NCI-H1105 treated with DMSO at 0.1 percent for 48 hours (cell line): ENCODE measurements at places on chromosomes 2 and 18.

- no peak for DNase-seq
Measured at GRCh38 chr18:78612801-78613200, 366.8 kb upstream of the SALL3 start.

GRCh38 chr2:17962876-17963275, 84.4 kb downstream of the KCNS3 start:
- DNase-seq = no peak

GRCh38 chr2:129906861-129907235, 72.6 kb upstream of the RAB6C start:
- no peak for DNase-seq

- no peak for DNase-seq
Measured at GRCh38 chr2:71720283-71720560, 266.9 kb downstream of the DYSF start.

DNA sequence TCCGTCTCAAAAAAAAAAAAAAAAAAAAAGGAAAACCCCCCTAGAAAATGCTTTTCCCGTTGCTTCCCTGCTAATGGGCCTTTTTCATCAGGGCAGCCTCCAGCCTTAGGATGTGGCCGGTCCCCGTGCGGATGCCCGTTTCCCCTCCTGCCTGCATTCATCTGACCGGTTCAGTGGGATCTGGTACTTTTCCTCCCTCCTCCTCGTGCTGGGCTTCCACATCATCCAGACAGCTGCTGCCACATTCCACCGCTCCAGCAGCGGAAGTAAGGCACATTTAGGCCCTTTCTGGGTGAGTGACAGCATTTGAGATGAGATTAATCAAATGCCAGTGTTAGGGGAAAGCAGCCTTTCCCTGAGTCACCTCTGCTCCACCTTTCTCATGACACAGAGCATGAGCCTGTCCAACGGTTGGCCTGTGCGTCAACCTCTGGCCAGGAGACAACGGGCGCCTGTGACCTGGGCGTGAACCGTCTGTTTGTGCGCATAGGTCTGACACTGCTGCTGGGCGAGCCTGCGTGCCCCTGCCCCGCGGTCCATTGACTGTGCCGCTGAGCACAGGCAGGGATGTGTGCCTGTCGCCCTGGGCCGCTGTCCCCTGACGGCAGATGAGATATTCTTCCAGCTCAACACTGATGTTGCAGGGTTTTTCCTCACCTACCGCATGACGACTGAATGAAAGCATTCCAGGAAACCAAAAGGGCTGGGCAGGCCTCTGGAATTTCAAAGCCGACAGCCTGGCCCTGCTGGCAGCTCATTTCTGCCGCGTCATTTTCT, 174.0 kb downstream of the TGIF1 start:
- DNase-seq = no peak

DNA sequence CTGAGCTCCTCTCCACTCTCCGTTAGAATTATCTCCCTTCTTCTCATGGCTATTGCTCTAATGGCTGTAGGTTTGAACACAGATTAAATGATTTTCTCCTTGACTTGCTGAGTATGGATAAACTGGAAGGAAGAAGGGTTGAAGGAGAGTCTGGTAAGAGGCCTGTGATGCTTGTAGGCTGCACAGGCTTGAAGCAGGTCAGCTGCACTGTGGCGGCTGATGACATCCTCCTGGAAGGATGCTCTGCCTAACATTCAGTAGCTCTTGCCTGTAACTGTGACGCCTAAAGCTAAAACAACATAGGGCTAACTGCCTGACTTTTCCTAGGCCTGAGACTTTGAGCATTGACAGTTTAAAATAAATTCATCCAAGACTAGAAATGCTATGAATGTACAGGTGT, 166.3 kb downstream of the MREG start:
- no peak for DNase-seq

DNA sequence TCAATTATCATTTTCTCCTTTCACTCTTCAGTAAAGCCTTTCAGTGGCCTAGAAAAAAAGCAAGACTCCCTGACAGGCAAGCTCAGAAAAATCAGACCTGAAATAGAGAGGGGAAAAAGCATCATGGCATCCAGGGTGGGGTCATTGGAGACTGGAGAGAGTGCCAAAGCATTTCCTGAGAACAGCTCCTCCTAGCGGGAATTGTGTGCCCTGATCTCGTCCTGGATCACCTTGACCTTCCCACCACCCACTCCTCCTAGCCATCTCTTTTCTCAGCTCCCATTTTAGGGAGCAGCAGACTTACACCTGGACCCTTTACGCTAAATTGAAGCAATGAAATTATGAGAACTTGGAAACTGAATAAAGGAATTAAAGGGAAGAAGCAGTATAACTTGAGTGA, 176.6 kb downstream of the VWC2L start:
- no peak for DNase-seq

- DNase-seq = no peak
Measured at GRCh38 chr2:705971-706511, 28.8 kb upstream of the TMEM18 start.

GRCh38 chr2:202169832-202170424, 68.5 kb downstream of the SUMO1 start:
- no peak for DNase-seq

DNA sequence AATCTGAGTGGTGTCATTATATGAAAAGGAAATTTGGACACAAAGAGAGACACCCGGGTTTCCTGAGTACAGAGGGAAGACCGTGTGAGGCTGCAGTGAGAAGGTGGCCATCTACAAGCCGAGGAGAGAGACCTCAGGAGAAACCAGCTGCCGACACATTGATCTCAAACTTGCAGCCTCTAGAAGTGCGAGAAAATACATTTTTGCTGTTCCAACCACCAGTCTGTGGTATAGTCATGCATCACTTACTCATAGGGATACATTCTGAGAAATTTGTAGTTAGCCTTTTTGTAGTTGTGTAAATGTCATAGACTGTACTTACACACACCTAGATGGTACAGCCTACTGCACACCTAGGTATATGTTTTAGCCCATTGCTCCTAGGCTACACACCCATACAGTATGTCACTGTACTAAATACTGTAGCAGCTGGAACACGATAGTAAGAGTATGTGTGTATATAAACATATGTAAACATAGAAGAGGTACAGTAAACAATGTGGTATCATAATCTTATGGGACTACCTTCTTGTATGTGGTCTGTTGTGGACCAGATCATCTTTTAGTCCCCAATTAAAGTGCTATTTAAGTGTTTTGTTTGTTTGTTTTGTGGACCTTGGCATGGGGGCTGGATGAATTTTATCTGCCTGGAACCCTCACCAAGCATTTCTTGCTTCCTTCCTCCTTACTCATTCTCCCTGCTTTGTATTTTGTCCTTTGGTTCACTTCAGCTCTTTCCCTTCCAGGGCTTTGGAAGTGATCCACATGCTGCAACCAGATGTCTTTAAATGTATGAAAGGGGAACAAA, 38.3 kb upstream of the SESTD1 start:
- DNase-seq = no peak

- no peak for DNase-seq
Measured at GRCh38 chr18:435940-436339, 64.6 kb downstream of the COLEC12 start.

- no peak for DNase-seq
Measured at GRCh38 chr2:237154082-237154638, 68.5 kb downstream of the COPS8 start.

DNA sequence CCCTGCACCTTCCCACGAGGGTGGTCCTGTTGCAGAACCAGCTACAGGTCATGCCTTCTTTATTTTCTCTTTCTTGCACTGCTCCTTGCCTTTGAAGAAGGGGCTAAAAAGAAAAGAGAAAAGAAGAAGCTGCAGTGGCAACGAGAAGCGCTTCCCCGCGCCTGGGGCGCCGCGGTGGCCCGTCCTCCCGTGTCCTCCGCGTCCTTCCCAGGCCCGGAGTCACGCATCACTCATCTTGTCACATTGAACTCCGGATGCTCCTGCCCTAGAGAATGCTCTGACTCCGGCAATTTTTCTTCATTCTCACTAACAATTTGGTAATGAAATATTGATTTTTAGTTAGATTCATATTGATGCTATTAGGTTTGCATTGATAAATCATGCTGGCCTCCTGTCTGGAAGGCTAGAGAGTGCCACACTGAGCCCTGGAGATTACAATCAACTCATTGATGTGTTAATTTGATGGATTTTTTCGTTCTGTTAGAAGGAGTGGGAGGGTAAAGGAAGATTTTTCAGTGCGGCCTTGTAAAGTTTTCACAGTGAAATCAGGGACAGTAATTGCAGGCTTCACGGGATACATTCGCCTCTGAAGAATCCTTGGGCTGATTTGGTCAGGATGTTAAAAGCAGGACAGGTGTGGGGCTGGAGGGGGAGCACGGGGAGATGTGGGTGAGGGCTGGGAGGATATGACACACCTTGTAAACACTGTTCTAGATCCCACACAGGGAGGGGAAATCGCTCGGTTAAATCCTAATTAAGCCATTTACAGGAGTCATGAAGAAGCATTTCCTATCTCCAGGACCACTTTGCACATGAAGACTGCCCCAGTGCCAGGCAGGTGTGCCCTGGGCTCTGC, 349.3 kb downstream of the ZNF516 start:
- DNase-seq = no peak

DNA sequence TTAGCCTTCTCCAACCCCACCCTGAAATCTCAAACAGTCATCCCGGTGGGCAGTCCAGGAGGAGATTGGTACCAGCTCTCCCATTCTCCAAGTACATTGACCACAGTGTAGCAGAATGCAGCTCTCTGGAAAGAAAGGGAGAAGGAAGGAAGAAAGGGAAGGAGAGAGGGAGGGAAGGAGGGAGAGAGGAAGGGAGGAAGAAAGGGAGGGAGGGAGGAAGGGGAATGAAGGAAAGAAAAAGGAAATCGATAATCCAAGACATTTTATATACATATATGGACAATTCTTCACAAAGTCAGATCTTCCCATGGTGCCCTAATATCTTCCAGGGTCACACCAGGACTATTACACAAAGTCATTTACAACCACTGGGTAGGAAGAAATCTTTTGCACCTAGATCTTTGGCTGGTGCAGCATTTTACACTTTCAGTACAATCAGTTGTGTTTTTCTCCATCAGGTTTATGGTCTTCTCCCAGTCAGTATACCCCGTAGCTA, 58.8 kb downstream of the ARHGEF33 start:
- DNase-seq = no peak

GRCh38 chr18:2629003-2629402, 26.5 kb upstream of the SMCHD1 start:
- no peak for DNase-seq

DNA sequence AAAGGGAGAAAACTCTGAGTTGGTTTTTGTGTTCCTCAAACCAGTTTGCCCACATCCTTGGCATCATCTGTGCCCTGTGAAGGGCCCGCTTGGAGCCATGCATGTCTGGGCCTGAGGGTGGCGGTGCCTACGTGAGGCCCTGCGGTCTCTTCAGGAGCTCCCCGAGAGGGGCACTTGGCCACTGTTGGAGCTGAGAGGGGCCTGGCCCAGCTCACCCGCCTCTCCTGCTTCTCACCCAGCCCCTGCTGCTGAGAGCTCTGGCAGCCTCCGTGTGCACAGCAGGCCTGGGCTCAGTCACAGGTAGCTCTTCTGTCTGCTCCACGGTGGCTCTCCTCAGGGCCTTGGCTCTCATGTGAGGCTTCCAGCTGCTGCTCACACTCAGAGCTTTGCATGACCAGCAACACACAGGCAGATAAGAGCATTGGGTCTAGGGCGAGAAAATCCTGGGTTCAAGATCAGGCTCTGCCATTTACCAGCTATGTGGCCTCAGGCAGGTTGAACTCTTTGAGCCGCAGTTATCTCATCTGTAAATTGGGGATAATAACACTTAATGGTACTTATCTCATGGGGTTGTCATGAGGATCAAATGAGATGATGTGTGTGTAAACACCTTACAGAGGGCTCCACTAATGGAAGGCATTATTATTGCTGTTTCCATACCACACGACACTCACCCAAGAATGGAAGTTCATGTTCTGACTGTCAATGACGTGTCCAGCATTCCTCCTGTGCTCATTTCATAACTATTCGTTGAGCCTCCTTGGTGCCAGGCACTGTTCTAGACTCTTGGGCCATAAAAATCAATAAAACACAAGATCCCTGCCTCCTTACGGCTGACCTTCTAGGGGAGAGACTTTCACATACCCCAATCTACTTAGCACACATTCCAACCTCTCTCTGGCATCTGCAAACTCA, 41.6 kb upstream of the PLB1 start:
- no peak for DNase-seq

- peak; percentile 62 for DNase-seq
Measured at GRCh38 chr2:171084128-171084527, 76.6 kb downstream of the TLK1 start.

GRCh38 chr2:160324161-160324800, 124.2 kb upstream of the ITGB6 start:
- peak; percentile 51 for DNase-seq

- no peak for DNase-seq
Measured at GRCh38 chr2:200199576-200200263, 106.8 kb upstream of the SPATS2L start.

GRCh38 chr2:162062559-162062958, 11.5 kb downstream of the DPP4 start:
- DNase-seq = no peak

- DNase-seq = no peak
Measured at GRCh38 chr18:58977223-58977622, 112.5 kb downstream of the ZNF532 start.

DNA sequence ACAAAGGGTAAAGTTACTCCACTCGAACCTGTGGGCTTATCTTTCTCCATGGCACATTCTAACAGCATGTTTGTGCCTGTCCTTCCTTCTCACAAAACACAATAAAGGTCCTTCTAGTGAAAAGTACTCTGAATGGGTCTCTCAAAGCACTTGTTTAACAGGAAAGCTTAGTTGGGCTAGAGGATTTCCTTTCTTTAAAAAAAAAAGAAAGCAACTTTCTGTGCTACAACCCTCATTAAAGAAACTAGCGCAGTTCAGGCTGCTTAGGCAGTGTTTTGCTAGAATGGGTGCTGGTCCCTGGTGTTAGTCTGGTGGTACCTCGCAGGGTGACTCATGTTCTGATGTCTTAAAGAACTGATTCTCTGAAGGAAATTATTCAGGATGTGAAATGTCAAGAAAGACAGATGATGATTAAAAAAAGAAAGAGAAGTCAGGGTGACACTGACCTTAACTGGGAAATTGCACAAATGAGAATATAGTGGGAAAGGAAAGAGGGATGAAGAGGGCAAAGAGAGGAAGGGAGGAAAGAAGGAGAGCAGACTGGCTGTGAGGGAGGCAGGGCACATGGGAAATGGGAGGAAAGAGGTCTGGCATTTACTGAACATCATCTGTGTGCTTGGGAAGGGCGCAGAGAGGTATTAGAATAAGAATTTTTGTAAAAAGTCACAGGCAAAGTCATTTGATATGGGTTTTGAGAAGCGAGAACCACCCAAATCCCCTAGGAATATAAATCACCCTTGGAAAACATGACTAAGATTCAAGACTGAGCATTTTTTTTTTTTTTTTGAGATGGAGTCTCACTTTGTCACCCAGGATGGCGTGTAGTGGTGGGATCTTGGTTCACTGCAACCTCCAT, 74.9 kb downstream of the ATP8B1 start:
- DNase-seq = no peak
